ENCODE measurements at places on chromosomes 5 and 9. TPM values are rescaled to one million over a fixed set of nuclear protein-coding genes. Genes with fewer than 3 reads are reported as not detected.

TMEM252 gene
- not detected for total RNA-seq

DNA sequence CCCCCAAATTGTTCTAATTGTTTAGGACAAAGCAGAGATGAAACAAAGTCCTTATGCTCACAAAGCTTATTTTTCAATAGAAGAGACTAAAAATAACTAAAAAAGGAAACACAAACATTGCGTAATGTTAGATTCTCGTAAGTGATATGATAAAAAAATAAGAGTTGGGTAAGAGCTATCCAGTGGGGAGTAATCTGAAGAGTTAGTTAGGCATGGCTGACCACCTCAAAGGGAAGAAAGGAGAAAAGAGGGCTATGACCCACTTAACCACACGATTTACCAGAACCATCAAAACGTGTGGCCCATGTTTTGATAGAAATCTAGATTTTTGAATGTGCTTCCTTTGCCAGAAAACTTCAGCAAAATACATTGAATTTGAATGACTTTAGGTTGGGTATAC is 1296.8 kb upstream of the NUDT12 start:
- DNase-seq, result no peak

- DNase-seq, result no peak
These were observed 74.8 kb downstream of the ICE1 start for GRCh38 chr5:5497152-5497788.

CDC20B gene
- total RNA-seq, result not detected

DNA sequence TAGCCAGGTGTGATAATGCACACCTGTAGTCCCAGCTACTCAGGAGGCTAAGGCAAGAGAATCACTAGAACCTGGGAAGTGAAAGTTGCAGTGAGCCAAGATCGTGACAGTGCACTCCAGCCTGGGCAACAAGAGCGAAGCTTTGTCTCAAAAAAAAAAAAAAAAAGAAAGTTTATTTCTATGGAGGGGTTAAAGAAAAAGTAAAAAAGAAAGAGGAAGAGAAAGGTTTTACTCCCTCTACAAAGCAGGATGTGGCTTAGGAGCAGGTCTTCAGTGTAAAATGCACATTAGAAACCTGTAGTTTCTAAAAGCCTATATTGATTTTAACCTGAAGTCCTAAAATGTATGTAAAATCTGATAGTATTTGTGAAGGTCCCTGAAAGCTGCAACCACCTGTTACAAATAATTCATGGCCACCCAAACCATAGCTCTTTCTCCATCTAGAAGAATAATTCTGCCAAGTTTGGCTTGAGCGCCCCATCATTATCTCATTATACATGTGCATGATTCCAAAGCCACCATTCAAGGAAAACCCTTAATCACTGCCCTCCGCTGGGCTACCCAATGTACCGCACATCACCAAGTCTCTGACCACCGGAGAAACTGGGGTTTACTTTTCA is 3.4 kb downstream of the FNBP1 start:
- DNase-seq, result no peak

SLC6A18 gene
- not detected for total RNA-seq

DNA sequence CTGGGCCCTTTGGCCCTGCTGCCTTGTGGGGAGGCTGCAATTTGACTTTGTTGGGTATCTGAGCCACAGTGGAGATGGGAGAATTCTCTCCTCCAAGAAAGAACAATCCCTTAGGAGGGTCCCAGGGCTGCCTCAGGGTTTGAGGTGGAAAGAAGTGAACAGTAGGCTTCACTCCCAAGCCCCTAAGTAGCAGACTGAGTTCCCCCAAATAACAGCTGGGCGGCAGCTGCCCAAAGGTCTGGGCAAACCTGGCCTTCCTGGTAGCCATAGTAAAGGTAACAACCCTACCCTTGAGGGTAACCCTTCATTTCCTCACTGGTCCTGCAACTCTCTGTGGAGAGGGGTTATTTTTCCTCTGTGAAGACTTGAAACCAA is 746 bp downstream of the RGS3 start:
- DNase-seq, result peak; percentile 74

- DNase-seq, result no peak
These were observed 164.6 kb upstream of the DMRT1 start for GRCh38 chr9:676780-677438.

DNA sequence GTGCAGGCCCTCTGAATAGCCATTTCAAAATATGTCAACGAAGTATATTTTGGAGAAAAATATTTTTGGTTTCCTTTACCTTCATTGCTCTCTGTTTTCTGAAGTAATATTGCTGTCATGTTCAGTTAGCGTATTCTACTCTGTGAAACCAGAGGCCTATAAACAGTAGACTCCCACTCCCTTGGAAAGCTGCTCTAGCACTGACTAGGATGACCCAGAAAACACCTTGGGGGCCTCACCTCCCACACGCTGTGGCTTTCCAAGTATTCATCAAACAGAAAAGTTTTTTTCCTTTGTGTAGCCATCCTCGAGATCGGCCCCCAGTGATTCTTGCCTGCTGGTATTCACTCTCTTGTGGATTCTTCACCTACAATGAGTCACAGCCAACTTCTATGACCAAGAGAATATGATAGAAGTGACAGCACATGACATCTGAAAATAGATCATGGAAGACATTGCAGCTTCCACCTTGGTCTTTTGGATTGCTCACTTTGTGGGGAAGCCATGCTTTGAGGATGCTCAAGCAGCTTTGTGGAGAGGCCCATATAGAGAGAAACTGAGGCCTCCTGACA is 28.9 kb upstream of the CTXN3 start:
- DNase-seq, result no peak

- DNase-seq, result no peak
These were observed 7.2 kb downstream of the C1QTNF2 start for GRCh38 chr5:160363211-160363610.

- DNase-seq, result no peak
These were observed 294.0 kb downstream of the EFNA5 start for GRCh38 chr5:107376546-107377276.

- no peak for DNase-seq
These were observed 28.3 kb downstream of the WWC1 start for GRCh38 chr5:168319774-168320173.

GRCh38 chr5:179865491-179866240 is 7.0 kb upstream of the MRNIP start:
- DNase-seq, result no peak

GRCh38 chr9:137387114-137387890 is 35.7 kb downstream of the EXD3 start:
- DNase-seq, result no peak

FSD1L gene
- total RNA-seq, result 6.2 TPM

GRCh38 chr5:143194713-143195112 is 208.8 kb downstream of the NR3C1 start:
- no peak for DNase-seq

BRINP1 gene
- 0.16 TPM for total RNA-seq

GRCh38 chr9:113373256-113373655 is 3.5 kb downstream of the HDHD3 start:
- no peak for DNase-seq

GRCh38 chr5:80959768-80960442 is at the start of gene RASGRF2:
TSS of gene RASGRF2 (plus strand) at chr5:80960363. CDS start at chr5:80960739, 376 bp downstream.
- no peak for DNase-seq

MEGF10 gene
- total RNA-seq, result 39.8 TPM

DNA sequence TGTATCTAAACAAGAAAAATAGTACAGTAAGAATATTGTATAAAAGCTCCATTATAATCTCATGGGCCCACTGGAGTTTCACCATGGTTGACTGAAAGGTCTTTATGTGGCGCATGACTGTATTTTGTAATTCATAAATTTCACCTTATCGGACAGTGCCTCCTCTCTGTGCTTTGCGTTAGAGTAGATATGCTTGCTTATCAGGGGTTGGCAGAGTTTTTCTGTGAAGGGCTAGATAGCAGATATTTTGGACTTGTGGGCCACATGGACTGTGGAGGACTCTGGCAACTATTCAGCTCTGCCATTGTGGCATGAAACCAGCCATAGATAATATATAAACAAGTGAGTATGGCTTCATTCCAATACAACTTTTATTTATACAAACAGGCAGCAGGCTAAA is 23.2 kb downstream of the GAPVD1 start:
- no peak for DNase-seq

WNT8A gene
- not detected for total RNA-seq

GRCh38 chr9:128792134-128792533 is 5.1 kb downstream of the TBC1D13 start:
- DNase-seq, result no peak

DNA sequence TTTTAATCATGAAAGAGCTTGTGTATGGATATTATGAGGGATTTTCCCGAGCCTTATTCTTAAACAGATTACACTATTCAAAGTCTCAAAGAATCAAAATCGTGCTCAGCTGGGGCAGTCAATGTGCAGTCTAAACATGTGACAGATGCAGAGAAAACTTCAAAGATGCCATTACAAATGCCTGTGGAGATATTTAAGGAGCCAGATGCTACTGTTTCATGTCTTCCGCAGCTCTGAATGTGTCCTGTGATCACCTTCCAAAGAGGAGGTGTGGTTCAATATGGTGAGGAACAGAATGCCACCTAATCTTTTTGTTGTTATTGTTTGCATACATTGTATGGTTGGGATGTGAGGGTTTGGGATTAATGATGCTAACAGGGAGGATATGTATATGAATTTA is 593.3 kb upstream of the ARRDC3 start:
- DNase-seq, result no peak

CARD9 gene
- total RNA-seq, result 0.94 TPM

GRCh38 chr9:16866587-16866986 is 3.9 kb downstream of the BNC2 start:
- DNase-seq, result no peak

DNA sequence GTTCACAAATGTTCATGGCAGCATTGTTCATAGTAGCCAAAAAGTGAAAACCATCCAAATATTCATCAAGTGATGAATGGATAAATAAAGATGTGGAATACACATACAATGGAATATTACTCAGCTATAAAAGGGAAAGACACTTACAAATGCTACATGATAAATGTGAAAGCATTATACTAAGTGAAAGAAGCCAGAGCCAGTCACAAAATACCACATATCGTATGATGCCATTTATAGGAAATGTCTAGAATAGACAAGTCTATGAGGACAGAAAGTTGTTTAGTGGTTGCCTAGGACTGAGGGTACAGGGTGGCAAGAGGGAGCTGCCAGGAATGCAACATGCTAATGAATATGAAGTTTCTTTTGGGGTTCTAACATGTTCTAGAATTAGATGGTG is 148.7 kb downstream of the DEPDC1B start:
- no peak for DNase-seq

DNA sequence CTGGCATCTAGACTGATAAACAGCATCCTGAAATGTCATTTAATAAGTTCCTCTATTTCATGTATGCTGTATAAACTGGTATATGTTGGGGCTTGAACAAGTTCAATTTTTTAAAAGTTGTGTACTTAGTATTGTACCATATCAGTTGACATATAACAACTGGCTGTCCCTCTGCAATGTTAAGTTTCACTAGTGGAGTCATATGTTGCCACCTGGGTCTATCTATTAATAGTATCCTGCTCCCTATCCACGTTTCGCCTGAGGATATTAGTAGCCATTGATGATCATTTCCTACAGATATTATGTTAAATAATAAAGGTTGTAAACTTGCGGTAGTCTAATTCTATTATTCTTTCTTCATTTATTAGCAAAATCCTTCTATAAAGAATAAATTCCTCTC is 177.6 kb downstream of the RFX3 start:
- DNase-seq, result no peak

DNA sequence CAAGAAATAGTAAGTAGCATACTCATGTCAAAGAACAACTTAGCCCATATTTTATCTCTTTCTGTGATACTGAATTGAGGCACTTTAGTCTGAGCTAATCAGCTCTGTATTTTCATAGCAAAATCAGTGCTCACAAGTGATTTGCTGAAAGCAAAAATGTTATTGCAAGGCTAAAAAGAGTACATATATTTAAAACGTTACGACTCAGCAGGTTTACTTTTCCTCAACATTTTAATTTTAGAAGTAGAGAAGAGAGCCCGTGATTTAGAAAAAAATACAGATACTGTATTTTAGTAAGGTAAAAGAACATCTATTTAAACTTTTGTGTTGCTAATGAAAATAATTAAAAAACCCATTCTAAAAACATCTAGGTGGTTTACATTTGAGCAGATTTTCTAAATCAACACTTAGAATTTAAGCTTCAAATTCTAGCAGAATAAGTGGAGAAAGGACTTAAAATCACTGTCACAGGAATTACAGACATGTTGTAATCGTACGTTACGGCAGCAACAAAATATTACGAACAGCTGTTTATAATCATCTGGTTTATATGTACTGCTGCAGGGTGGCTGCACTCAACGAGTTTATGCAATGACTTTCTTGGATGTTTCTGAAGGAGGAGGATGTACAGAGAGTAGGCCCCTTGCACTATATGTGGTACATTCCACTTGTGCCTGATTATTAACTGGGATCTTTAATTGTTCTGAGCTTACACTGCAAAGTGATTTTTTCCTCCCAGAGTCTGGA is 20.1 kb downstream of the SREK1 start:
- DNase-seq, result no peak

HEMGN gene
- total RNA-seq, result not detected

DNAI1 gene
- total RNA-seq, result not detected

CCL21 gene
- not detected for total RNA-seq

DNA sequence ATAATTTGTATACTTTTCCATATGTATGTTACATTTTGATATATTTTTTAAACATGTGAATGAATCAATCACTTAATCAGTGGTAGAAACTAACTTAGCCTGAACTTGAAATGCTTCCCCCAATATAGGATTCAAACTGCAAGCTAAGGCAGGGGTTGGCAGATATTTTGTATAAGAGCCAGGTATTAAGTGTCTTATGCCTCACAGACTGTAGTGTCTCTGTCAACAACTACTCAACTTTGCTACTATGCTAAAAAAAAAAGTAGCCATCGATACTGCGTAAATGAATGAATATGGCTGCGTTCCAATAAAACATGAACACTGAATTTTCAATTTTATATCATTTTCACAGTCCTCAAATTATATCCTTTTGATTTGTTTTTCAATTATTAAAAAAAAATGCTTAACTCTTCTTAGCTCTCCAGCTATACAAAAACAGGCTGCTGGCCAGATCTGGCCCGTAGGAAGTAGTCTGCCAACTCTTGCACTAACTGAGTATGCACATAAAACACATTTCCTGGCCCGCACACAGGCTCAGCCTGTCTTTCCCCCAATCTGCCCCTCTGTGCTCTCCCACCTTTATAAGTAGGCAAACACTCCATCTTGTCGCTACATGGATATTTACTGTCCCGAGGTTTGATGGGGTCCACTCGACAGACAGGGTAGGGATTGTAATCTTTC is 91.8 kb downstream of the SAXO1 start:
- no peak for DNase-seq
